ENCODE measurements at places on chromosomes 1 and 21.

DNA sequence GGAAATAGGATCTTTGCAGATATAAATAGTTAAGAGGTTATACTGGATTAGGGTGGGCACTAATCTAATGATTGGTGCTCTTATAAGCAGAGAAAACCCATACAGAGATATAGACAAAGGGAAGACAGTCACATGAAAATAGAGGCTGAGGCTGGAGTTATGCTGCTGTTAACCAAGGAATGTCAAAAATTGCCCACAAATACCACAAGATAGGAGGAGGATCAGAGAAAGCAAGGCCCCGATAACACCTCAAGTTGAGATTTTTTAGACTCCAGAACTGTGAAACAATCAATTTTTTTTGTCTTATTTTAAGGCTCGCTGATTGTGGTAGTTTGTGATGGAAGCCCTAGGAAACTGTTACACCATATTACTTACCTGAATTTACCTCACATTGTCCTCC, 513.2 kb downstream of the COL11A1 start:
- no peak for DNase-seq

GRCh38 chr21:39537571-39537970, 75.2 kb upstream of the B3GALT5 start:
- no peak for DNase-seq

DNA sequence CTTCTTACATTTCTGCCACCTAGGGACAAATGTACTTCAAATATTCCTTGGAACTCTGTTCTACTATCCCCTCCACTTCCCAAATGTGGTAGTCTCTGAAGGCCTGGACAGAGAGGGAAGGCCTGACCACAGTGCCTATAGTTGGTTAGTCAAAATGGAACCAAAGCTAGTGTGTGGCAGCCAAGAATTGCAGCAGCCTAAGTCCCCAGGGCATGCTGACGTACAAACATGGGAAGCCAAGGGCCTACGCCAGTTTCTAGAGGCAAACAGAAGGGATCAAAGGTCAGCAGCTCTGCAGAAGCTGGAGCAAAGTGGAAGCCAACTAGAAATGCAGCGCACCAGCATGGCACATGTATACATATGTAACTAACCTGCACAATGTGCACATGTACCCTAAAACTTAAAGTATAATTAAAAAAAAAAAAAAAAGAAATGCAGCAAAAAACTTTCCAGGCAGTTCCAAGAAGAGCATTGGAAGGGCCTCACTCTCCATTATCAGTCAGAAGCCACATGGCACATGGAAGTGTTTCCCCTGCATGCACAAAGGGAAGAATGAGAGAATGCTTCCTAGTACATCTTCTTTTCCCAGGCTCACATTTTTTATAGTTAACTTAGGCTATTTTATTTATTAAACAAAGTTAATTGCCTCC, 39.4 kb upstream of the GADD45A start:
- DNase-seq: no peak

GRCh38 chr1:53567851-53568250, 108.7 kb downstream of the DMRTB1 start:
- DNase-seq: no peak

GRCh38 chr1:99445486-99445885, 181.2 kb downstream of the PLPPR4 start:
- no peak for DNase-seq

DNA sequence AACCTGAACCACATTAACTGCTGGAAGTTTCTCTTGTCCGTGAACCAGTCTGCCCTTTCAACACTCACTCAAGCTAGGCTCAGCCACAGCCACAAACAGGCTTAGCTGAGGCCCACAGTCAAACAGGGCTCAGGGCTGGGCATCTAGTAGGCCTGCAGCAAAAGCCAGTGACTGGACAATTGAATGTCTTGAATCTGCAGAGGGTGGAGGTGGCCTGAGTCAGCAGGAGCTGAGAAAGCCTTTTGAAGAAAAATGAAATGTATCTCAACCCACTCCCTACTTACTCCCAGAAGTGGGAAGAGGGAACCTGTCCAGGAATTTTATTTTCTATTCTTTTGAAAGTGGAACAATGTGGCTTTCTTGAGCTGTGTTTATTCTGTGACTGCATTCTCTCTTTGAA, 95.4 kb downstream of the PTPRU start:
- no peak for DNase-seq

DNA sequence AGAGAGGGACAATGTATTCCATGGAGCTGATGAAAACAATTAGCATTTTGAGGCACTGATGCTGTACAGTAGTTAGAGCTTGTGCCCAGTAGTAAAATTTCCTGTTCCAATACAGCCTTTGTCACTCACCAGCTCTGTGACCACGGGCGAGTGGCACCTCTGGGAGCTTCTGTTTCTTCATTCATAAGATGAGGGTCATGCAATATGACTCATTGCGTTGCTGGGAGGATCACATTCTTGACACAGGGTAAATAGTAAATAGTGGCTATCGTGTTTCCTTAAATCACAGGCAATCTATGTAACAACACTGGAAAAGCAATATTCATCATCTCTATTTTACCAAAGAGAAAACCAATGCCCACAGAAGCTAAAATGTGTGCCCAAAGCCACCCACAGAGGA, 4.5 kb upstream of the LRRC52 start:
- no peak for DNase-seq

DNA sequence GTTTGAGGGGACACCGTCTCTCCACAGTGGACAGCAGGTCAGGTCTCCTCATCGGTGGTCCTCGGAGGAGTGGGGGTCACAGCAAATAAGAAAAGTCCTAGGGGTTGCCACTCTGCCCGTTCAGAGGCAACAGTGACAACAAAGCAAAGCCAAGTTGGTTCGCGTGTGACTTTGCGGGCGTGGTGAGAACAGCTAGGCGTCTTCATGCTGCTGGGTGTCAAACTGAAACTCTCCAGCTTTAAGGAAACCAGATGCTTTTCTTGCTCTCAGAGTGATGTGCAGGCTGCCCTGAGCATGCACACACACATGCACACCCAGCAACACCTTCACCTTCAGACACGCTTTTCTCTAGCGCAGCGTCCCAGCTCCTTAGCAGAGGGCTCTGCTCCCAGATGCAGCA, 70.1 kb upstream of the ARHGEF16 start:
- DNase-seq: no peak

GRCh38 chr1:70134148-70134547, 71.2 kb downstream of the LRRC40 start:
- no peak for DNase-seq

DNA sequence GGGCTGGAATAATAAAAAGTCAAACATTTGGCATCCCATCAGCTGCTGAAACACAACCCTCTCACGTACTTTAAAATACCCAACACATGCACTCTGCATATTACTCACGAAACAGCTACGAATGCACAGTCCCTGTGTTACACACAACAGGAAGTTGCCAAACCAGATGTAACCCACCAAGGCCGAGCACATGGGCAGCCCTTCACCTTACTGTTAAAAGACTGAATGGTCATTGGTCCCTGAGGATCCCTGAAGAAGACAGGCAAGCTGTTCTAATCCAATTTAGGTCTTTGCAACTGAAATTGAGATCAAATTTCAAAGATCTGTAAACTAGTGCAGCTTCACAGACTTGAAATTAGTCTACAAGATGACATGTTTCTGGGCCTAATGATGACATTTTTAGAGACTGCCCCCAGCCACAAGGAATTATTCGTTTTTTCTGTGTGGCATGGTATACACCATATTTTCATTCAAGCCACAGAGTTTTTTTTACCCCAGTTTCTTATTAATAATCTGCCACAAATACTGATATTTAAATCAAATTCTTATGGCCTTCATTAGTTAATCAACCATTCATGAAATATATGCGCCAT, 25.6 kb upstream of the IER5 start:
- DNase-seq: no peak

DNA sequence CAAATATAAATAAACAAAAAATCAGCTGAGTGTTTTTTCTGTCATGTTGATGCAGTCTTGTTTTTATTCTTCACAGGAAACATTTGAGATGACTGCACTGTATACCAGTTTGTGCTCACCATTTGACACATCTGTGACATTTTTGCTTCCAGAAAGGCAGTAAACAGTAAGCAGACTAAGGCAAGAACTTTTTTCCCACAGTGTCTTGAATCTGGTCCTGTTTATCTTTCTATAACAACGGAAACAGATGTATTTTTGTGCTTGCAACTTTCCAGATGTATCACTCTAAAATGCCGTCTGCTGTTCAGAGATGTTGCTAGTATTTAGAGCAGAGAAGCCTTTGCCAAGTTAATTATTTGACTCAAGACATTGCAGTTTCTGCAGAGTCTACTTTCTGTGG, 105.5 kb downstream of the ZC3H11B start:
- DNase-seq: no peak

GRCh38 chr1:27525296-27526272, 35.6 kb upstream of the WASF2 start:
- no peak for DNase-seq

GRCh38 chr21:40445349-40445921, 401.5 kb downstream of the DSCAM start:
- no peak for DNase-seq

- no peak for DNase-seq
Observed at GRCh38 chr1:240719953-240720700, 108.2 kb upstream of the GREM2 start.

DNA sequence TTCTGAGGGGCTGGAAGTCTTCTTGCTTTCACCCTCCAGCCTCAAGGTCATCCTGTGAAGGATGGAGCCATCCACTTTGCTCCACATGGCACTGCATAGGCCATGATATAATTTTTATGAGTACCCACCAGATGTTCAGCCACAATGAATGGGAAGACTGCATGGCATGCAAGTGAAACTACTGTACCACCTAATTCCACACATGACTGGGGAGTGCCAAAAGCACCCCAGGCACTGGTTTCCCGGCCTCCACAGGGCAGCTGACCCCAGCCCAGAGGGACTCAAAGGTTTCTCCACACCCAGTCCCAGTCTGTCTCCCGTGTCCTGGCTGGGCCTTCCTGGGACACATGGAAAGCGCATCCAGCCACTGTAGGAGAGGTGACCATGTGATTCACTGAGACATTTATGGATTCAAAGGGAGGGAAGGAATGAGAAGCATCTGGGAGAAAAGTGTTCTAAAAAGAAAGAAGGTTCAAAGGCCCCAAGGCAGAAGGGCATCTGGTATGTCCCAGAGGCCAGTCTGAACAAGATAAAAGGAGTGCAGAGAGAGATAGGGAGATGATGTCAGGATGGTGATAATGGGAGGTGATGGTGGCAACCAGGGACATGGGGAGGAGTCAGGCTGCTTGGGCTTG, 12.1 kb downstream of the RHOU start:
- DNase-seq: no peak

DNA sequence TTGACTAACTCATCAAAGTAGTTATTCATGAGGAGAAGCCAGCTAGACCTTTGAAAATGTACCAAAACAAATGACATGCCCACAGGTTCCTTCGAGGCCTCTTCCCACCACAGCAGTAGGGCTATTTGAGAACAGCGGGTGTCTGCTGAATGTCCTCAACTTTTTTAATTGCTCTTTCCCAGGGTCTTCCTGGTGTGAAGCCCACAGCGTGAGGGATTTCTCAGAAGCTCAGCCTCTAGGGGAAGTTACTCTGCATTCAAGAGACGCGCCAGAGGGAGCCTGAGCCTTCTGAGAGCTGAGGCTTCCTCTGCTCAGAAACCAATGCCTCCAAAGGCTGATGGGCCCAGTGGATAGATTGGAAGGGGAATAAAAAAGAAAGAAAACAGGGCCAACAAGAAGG, 153.6 kb downstream of the OLFM3 start:
- no peak for DNase-seq

GRCh38 chr1:116284819-116285390, 88.1 kb upstream of the ATP1A1 start:
- DNase-seq: no peak

DNA sequence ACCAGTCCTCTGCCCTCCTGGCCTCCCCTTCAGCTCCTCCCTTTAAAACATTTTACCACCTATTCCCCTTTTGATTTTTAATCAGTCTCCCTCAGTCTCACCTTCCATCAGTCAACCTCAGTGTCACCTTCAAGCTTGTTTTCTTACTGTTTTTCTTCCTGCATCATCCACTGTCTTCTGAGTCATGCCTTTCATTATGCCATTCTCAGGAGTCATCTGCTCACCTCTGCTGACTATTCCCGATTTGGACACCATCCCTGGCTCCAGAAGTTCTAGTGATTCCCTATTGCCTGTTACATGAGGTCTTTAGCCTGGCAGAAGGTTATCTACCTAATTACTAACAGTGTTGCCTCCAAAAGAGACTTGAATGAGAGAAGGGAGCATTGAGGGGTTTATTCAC, 23.9 kb downstream of the NFASC start:
- no peak for DNase-seq

DNA sequence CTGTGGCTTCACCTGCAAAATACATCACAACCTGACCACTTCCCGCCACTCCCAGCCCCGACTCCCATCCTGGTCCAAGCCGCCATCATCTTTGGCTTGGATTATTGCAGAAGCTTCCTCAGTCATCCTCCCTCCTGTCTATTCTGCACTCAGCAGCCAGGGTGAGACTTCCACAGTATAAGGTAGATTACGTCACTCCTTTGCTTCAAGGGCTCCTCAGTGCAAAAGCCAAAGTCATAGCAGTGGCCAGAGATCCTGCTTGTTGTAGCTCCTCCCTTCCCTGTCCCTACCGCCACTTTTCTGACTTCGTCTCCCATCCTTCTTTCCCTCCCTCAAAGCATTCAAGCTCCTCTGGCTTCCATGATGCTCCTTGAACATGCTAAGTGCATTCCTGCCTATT, 152.8 kb downstream of the GRIK3 start:
- DNase-seq: no peak

DNA sequence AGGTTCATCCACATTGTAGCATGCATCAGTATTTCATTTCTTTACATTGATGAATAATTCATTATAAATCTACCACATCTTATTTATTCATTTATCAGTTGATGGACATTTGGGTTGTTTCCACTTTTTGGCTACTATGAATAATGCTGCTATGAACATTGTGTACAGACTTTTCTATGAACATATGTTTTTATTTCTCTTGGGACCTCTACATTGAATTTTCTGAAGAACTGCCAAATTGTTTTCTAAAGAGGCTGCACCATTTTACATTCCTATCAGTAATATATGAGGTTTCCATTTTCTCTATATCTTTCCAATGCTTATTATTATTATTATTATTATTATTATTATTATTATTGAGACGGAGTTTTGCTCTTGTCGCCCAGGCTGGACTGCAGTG, 81.3 kb upstream of the SELENON start:
- DNase-seq: no peak

- no peak for DNase-seq
Observed at GRCh38 chr1:36612881-36613280, 130.2 kb upstream of the CSF3R start.

GRCh38 chr1:233238884-233239431, 56.6 kb downstream of the PCNX2 start:
- DNase-seq: no peak

- peak; percentile 64 for DNase-seq
Observed at GRCh38 chr21:36504067-36505058, 24.4 kb upstream of the CLDN14 start.

DNA sequence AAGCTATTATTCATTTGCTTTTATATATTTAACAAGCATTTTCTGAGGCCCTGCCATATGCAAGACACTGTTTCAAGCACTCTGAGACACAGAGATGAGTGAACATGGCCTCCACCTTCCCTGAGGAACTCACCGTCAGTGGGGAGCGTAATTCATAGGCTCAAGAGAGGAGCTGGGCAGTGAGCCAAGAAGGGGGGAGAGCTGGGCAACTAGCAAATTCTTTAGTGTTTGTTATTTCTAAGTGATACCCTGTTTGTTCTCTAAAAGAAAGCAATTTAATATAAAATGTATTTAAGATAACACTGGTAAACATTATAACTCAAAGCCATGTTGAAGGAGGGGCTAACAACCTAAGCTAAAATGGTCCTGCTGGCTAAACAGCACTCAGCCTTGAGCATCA, 119.2 kb upstream of the NGF start:
- no peak for DNase-seq

- no peak for DNase-seq
Observed at GRCh38 chr1:232699814-232700213, 69.9 kb upstream of the SIPA1L2 start.

All from HAP-1 (cell line).